ENCODE measurements at places on chromosomes 6 and 20.

- no peak for DNase-seq
Measured at GRCh38 chr6:156268849-156269248, 508.3 kb upstream of the ARID1B start.

DNA sequence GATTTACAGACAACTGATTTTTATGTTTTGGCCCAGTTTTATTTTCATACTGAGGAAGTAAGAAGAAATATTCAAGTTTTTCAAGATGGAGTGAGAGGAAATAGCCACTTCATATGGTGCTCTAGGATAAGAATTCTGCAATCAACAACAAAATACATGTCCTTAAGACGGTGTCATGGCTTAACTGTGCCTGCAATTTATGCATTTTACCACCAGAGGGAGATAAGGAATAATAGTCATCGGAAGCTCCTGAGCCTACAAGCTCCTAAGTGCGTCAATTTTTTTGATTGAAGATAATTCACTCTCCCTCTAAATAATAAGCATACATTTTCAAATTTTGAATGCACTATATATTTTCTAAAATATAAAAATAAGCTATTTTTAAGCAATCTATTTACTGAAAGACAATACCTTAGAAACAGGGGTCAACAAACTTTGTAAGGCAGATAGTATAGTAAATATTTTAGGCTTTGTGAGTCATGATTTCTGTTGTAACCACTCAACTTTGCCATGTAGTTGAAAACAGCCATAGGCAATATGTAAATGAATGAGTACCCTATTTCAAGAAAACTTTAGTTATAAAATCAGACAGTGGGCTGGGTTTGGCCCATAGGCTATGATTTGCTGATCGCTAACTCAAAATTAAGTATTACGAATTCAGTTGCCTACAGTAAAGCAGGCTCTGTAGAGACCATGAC, 230.9 kb upstream of the DTNBP1 start:
- no peak for DNase-seq

GRCh38 chr6:149359440-149359839, 40.6 kb upstream of the SUMO4 start:
- DNase-seq: no peak

DNA sequence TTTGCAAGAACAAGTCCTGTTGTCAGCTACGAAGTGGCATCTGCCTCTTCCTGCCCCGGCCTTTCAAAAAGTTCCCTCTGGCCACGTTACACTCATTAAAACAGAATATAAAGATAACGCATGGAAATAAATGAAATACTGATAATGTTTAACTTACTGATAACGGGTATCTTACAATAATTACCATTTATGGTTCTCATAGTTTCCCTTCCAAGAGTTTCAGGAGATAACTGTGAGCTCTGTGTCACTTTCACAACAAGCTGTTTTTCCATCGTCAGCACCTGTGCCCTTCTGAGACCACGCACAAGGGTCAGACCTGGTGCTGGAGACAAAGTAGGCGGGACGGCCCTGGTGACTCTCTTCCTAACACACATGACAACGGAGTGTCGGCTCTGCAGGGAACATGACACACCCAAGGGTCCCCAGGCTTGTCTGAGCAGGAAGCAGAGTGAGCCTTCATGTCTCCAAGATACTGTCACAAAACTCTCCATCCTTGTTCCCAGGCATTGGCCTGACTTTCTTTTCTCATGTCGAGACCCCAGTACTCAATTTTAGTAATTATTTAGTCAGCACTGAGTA, 86.2 kb upstream of the THBS2 start:
- DNase-seq: no peak

GRCh38 chr20:61349447-61350165, 97.5 kb downstream of the CDH4 start:
- DNase-seq: no peak

DNA sequence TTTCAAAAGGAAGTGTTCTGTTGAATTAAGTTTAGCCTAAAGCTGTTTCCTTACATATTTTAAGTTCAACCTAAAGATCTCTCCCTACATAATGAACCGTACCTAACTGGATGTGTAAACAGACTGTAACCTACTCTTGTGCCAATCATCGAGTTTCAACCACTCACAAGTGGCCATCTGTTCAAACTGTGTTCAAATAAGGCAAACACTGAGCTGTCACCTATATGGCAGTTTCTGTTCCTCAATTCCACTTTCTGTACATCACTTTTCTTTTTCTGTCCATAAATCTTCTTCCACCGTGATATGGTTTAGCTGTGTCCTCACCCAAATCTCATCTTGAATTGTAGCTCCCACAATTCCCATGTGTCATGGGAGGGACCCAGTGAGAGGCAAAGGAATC, 428.6 kb downstream of the HACE1 start:
- no peak for DNase-seq

- DNase-seq: no peak
Measured at GRCh38 chr6:35076997-35077712, 64.0 kb downstream of the TCP11 start.

GRCh38 chr6:21478883-21479539, 114.5 kb upstream of the SOX4 start:
- DNase-seq: no peak

DNA sequence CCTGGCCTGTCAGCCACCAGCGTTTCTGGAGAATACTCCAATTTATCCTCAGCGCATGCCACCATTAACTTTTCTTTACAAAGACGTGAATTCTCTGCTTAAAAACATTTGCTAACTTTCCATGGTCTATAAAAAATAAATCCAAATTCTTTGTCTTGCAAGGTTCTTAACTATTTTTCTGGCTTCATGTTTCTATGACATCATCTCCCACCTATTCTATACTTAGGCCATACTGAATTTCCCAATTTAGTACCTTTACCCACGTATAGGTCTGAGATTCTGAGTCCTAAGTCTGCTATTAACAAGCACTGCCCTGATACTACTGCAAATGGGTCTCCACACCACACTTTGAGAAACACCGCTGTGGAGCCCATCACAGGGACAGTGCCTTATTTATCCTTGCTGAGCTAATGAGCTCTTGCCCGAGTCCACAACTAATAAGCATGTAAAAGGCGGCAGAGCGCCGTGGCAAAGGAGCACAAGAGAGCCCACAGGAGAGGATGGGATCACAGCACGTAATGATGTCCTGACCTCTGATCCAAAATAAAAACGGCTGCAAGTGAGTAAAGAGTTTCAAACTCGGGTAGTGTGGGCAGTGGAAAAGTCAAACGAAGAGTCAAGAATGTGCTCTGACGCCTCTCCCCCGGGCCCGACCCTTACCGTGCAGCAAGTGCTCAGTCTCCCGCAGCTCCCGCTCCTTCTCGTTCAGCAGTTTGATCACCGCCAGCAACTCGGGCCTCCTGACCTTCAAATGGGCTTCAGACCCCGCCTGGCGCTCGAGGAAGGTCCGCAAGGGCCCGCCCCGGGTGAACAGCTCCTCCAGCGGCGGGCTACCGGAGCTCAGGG, 519 bp downstream of the MTRF1L start:
- DNase-seq: no peak

DNA sequence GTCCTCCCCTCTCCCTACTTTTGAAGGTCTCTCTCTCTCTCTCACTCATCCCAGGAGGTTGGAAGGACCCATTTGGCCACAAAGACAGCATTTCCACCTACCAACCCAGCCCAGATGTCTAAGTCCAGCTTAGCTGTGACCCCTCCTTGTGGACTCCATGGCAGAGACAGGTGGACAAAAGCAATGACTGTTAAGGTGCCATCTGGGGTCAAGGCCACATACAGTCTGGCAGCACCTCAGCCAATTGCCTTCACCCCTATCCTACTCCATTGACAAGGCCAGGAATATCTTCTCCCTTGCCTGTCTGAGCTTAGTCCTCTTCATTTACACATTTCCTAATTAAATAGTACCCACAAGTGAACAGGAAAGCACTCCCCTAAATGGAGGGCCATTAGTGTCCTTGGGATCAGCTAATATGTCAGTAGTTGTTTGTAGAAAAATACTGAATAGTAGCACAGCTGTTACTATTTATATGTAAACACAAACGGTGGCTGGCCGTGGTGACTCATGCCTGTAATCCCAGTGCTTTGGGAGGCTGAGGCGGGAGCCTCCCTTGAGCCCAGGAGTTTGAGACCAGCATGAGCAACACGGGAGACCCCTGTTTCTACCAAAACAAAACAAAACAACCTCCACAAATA, 28.8 kb downstream of the GCM1 start:
- DNase-seq: no peak

- DNase-seq: no peak
Measured at GRCh38 chr6:67679566-67680296, 955.4 kb upstream of the ADGRB3 start.

DNA sequence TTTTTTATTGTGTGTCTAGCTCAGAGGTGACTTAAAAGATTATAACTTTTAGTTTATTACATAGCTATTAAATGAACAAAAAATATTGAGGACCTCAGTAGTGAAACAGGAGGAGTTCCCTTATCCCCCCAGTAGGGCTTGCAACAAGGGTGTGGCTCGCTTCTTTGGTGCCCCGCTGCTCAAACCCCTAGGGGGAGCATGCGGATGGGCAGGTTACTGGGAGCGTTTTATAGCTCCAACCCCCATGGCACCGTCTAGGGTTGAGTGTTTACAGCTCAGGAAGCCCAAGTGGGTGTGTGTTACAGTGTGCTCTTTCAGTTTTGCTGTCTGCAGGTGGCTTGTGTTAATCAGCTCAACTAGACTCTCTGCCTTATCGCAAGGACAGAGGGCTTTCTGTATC, 1513.7 kb downstream of the GRIK2 start:
- DNase-seq: no peak

GRCh38 chr6:162713974-162714780, 13.4 kb downstream of the PRKN start:
- no peak for DNase-seq

DNA sequence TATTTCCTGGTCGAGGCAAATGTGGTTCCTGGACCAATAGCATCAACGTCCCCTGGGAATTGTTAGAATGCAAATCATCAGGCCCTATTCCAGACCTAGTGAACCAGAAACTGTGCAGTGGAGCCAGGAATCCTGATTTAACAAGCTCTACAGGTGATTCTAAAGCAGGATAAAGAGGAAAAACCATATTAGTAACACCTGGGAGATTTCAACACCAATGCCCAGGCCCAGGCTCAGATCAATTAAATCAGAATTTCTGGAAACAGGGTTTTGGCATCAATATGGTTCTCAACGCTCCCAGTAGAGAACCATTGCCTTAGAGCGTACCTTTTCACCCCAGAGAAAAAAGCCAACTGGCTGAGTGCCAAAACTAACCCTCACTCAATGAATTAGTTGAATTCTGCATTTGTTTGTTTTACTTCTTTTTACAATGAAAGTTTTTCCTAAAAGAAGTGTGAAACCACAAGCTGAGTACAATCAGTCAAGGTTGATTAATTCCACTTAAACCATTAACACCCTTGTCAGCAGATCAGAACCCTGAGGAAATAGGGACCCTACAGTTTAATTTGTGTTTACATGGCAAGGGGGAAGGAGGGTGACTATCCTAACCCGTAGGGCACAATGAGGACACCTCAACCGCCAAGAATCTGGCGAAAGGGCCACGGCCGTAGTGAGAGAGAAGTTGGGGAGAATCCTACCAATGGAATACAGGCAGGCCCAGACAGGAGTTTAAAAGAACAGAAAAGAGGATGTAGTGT, 34.9 kb upstream of the LOC128125822 start:
- DNase-seq: no peak

DNA sequence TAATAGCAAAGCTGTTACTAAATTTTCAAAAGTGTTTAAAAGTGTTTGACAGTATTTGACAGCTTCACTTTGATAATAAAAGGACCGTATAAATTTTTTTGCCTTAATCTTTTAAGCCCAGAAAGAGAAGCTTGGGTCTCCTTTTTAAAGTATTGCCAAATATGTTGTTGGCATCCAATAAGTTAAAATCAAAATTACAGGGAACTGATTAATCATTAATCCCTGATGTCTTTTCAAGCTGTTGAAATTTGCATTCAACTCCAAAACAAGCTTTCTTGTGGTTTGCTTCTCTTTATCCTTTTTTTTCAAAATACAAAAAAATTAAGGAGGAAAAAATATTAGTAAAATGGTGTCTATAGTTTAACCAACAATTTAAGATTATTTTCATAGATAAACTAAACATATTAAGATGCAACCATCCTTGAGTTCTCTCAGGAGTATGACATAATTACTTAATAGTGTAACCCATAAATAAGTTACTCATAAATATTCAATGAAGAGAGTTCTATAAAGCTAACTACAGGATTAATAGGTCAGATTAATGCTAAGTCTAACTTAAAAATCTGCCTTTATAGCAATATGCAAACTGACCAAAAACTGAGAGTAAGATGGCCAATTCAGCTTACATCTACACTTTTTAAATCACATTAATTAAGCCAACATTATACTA, 27.0 kb upstream of the CALHM6 start:
- no peak for DNase-seq

- DNase-seq: no peak
Measured at GRCh38 chr6:150238846-150239407, 96.1 kb downstream of the PPP1R14C start.

GRCh38 chr6:134706153-134706552, 243.7 kb downstream of the ALDH8A1 start:
- DNase-seq: no peak

DNA sequence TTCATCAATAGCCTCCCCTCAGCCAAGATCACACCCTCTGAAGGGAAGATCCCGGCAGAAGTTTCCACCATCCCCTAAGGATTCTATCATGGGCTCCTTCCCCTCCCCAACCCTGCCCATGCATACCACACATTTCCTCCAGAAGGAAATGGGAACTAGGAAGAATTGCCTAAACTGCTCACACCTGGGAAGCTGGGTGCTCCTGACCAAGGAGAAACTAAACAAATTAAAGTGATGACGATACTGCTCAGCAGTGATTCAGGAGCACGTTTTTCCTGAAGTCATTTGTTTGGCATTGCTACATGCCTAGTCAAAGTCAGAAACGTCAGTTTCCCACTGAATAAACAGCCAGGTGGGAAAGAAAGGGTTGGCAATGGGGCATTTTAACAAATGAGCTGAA, 136.1 kb upstream of the CDYL start:
- no peak for DNase-seq

DNA sequence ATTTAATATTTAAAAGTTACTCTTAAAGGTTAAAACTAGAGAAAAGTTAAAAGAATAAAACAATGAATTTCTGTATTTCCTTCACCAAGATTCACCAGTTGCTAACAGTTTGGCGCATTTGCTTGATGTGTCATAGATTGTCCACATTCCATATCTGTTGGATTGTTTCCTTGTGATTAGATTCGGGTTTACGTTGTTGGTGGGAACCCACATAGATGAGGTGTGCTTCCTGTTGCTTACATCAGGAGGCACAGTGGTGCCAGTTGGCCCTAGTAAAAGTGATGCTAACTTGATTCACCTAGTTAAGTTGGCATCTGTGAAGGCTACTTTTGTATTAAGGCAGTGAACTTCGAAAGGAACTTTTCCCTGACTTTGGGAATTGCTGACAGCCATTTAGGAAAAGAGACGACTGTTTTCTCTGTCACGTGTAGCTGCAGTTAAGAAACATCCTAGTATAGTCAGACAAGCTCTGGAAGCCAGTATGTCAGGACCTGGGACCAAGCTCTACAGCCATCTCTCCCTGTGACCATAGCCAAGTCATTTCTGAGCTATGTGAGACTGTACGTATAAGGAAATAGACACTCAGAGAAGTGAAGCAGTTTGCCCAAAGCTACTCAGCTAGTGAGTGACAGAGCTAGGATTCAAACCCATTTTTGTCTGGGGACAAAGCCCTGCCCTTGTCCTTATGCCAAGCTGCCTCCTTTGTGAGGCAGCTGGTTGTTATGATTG, 49.0 kb downstream of the PPARD start:
- DNase-seq: no peak

GRCh38 chr20:11302436-11302835, 615.3 kb upstream of the BTBD3 start:
- DNase-seq: no peak

All from T-cell (primary cell).